ENCODE measurements at places on chromosomes 11 and 22.

- no peak for DNase-seq
Observed at GRCh38 chr11:69819541-69820070, 390 bp upstream of the FGF3 start.

DNA sequence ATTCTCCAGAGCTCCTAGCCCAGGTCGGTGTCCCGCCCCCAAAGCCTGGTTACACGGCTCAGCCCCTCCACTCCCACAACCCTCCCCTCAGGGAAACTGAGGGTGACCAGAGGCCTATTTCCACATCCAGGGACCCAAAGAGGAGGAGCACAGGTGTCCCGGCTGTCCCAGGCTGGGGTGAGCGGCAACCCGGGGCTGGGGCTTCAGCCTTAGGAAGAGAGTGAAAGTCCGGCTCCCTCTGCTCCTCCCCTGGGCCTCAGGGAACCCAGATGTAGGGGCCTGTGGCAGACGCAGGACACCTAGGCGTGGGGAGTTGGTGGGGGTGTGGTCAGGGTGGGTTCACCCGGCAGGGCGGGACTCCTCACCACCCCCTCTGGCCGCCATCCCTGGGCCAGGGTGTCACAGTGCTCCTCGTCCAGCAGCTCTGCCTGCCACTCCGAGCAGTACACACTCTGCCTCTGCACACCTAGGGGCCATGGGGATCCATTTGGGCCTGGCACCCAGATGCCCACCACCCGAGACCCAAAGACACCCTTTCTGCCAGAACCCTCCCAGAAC, 63.1 kb downstream of the ARFGAP3 start:
- DNase-seq = no peak

DNA sequence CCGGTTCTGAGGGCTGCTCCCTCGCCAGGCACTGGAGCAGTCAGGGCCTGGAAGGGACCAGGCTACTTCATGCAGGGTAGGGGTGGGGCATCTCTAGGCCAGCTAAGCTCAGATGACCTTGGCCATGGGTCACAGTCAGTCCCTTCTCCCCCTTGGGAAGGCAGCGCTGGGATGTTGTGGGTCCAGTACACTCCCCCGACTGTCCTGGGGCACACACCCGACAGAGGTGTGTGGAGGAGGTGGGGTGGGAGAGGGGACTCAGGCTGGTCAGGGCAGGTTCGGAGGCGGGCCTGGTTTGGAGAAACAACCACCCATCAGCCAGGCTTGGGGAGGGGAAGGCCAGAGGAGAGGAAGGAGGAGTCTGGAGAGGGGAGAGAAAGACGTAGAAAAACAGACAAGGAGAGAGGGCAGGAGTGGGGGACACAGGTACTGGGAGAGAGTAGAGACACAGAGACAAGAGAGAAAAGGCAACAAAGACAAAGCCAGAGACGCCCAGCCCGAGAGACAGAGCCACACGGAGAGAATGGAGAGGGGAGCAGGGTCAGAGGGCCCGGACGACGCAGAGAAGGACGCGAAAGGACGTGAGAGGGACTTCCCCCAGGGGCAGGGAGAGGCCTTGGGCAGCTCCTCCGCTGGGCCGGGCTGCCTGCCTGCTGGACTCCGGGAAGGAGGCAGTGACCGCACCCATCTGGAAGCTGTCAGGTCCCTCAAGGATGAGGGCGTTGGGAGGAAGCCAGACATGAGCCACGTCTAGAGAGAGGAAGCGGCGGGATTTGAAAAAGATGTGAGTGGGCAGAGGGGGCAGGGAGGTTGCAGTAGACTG, 30.6 kb upstream of the TSKU start:
- peak; percentile 96 for DNase-seq

DNA sequence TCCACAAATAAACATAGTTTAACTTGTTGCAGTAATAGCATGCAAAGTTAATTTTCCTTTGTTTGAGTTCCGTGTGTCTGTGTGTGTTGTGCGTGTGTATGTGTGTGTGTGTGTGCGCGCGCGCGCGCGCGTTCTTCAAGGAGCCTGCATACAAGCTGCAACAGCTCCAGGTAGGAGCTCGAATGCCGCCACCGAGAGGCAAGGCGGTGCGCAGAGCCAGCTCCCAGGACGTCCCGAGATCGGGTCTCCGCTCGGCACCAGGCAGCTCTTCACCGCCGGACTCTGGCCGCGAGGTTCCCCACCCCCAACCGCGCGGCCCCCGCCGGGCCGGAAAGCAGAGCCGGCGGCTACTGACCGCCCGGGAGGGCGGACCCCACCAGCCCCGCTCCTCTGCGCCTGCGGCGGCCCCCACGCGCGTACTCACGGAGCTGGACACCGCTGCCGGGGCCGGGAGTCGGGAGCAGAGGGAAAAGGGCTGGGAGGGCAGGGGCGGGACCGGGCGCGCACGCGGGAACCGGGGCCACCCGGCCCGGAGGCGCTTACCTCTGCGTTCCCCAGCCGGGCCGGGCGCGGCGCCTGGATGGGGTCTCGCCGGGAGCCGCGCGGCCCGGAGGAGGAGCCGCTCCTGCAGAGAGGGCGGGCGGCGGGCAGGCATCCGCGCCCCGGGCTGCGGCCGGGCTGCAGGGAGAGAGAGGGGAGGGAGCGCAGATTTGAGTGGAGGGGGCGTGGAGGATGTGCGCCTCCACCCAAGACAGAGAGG, 40.4 kb upstream of the AKIP1 start:
- peak; percentile 66 for DNase-seq

DNA sequence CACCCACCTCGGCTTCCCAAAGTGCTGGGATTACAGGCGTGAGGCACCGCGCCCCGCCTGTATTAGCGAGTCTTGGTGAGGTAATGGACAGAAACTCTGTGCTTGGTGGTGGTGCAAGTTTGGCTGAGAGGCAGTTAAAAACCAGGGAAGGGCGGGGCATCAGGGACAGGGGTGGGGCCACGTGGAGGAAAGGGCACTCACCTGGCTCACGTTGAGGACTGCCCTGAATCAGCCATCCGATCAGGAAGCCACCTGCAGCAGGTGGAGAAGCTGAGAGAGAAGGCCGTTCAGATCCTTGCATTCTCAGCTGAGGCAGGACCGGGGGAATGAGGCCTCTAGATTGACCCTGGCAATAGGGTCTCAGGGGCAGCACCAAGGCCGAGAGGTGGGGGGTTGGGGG, 12.1 kb upstream of the CHRM1 start:
- no peak for DNase-seq

DNA sequence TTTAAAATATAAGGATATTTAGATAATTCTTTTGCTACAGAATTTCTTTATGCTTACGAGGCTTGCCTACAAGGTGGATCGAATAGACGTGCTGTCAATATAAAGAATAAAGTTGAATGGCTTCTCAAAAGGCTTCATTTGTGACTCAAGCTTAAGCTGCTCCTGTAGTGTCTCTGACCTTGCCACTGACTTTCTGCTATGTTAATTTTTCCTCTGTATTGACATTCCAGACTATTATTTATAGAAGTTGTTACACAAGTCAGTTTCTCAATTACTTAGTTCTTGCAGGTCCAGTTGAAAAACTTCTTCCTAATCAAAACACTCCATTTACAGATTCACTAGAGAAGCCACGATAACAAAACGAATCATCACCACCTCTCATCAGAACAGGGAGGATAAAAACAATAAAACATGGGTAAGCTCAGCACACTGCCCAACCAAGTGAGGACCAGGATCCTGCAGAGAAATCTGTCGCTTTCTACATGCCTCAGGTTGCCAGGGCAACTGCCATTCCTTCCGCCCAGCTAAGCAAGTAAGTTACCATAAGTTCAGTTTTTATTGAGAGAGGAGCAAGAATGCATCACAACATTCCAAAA, 39.0 kb upstream of the CHKA start:
- DNase-seq = no peak

DNA sequence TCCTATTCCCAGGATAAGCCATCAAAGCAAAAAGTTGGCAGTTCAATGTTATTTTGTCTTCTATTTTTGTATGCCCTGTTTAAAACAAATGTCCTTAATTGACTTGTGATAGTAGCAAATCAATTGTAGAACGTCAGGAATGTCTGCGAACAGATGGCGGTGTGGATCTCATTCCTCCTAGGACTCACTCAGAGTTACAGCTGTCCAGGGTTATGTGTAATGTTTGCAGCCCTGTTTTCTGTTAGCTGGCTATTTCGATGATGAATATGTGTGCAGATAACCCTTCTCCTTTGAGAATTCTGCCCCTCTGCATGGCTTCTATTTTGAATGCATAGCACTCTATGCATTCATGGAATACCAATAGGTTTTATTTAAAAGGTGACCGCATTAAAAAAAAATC, 1248.0 kb upstream of the CNTN5 start:
- DNase-seq = no peak

Measured in fibroblast of mammary gland (primary cell).